GM03348 (cell line): ENCODE measurements at places on chromosomes 6 and 20.
A peak's percentile ranks its signal among the peaks of the same experiment; 100 is the strongest.

GRCh38 chr20:20712004-20712473 is 405 bp downstream of the RALGAPA2 start:
- DNase-seq: peak; percentile 16

DNA sequence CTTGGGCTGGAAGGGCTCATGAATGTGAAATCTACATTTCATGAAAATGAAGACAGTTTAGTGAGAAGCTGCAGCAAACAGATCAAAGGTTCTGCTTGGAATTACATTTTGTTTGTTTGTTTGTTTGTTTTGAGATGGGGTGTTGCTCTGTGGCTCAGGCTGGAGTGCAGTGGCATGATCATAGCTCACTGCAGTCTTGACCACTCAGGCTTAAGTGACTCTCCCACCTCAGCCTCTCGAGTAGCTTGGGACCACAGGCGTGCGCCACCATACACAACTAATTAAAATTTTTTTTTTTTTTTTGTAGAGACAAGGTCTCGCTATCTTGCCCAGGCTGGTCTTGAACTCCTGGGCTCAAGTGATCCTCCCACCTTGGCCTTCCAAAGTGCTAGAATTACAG is 5.8 kb downstream of the DSP start:
- DNase-seq: no peak

DNA sequence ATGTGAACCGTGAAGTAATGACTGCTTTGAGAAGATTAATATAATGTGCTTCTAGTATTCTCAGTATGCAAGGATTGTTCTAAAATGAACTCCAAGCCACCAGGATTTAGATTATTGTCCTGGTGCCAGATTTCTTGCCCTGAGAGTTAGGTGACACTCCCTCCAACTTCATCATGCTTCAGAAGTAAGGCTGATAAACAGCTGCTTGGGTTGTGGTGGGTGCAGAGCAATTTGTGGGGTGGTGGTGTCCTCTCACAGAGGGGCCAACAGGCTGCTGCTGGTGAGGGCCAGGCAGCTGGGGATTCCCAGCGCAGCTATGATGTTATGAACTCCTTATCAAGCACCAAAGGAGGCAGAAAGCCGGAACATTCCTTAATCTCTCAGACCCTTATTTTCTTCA is 114.6 kb downstream of the MCHR2 start:
- no peak for DNase-seq

DNA sequence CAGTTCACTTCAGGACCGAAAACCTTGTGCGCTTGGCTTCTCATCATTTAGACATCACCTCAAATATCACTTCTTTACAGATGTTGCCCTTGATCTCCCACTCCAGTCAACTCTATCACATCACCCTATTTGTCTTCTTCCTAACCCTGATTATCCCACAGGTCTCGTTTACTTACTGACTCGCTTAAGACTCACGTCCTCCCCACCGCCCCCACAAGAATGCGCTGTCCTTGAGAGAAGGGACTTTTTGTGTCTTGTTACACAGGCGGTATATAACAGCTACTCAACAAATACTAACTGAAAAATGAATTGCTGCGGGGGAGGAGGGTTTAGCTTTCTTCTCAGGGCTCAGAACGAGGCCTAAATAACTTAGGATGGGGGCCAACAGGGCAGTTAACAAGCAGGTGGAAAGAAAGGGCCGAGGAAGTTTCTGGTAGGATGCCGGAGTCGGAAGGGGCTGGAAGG is 527 bp downstream of the TOMM34 start:
- peak; percentile 45 for DNase-seq

- DNase-seq: no peak
Measured at GRCh38 chr6:69784595-69785377, 12.0 kb downstream of the LMBRD1 start.

- no peak for DNase-seq
Measured at GRCh38 chr6:34731393-34732060, 25.8 kb upstream of the SNRPC start.

- no peak for DNase-seq
Measured at GRCh38 chr6:101386982-101387381, 6.5 kb upstream of the GRIK2 start.
